Activated CD4-positive, alpha-beta T cell treated with anti-CD3 and anti-CD28 coated beads, Interleukin-2, Interleukin-4, amounts not matched to agents 100 ng/mL and 50 ng/mL, durations not matched to agents 16 hours and 8 hours (primary cell): ENCODE measurements at places on chromosomes 13 and 19.

- no peak for DNase-seq
Observed at GRCh38 chr13:51974482-51974881, 36.8 kb downstream of the ATP7B start.

- no peak for DNase-seq
Observed at GRCh38 chr19:31515931-31516330, 166.7 kb upstream of the TSHZ3 start.

- DNase-seq: no peak
Observed at GRCh38 chr19:8459520-8460270, 14.9 kb downstream of the HNRNPM start.

GRCh38 chr19:19849056-19849455, 16.6 kb upstream of the ZNF253 start:
- DNase-seq: no peak

DNA sequence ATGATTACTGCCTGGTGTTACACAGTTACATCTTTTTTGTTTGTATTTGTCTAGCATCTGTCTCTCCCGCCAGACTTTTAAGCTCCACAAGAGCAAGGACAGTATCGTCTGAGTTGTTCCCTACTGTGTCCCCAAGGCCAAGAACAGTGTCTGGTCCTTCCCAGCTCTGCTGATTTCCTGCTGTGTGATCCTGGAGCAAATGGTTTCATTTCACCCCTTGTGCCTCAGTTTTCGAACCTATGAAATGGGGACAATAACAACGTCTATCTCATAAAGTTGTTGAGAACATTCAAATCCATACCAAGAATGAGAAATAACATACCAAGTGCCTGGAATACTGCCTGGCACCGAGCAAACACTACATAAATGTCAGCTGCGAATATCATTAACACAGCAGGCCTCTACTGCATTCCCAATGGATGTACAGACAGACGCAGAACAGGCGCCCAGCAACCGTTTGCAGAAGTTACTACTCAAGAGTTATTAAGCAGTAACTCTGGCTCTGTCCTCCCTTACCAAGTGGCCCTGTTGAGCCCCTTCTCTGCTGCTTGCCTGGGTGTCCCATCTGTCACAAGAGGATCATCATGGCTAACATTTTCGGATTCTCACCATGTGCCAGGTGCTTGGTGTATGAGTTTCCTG, 11.4 kb downstream of the XRCC1 start:
- DNase-seq: no peak

- no peak for DNase-seq
Observed at GRCh38 chr19:39696387-39696786, 7.9 kb upstream of the LGALS14 start.

GRCh38 chr13:23777575-23777870, 111.7 kb downstream of the MIPEP start:
- DNase-seq: no peak

- DNase-seq: no peak
Observed at GRCh38 chr13:101382086-101382485, 34.2 kb downstream of the NALCN start.

DNA sequence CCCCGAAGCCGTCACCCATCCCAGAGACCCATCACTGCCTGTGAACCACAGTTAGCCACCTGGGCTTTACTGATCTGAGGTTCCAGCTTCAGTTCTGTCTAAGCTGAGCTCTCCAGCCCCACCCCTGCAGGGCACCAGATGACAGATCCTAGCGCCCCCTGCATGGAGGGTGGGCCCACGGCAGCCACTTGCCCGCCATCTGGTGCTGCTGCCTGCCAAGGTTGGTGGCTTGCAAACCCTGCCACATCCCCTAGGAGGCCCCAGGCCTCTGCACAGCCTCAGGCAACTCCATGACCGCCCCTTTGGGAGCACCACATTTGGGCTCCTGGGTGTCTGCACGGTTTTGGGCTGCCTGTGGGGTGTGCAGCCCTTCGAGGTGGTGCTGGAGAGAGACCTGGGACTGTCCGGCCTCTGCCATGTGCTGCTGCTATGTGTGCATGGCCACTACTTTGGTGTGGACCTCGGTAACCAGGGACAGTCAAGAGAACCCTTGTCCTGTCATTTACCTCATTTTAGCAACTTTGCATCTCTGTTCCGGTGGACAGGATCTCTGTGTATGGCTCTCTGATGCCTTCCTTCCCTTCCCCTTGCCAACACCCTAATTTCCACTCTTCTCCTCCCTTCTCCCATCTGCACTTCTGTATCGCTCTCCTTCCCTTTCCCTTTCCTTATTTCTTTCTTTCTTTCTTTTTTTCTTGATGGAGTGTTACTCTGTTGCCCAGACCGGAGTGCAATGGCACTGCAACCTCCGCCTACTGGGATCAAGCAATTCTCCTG, 17.4 kb upstream of the SDHAF1 start:
- DNase-seq: peak; percentile 31

DNA sequence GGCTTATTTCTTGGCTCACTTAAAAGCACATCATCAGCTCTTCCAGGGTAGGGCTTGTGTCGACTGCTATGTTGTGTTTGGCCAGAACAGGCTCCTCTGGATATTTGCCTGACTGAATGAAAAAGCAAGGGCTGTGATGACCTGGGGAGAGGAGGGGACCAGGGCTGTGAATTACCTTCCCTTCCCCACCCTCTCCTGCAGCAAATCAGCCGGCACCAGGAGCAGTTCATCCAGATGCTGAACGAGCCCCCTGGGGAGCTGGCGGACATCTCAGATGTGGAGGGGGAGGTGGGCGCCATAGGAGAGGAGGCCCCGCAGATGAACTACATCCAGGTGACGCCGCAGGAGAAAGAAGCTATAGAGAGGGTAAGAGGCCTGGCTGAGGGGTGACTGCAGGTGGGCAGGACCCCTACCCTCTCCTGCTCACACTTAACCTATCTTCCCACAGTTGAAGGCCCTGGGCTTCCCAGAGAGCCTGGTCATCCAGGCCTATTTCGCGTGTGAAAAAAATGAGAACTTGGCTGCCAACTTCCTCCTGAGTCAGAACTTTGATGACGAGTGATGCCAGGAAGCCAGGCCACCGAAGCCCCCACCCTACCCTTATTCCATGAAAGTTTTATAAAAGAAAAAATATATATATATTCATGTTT, 4.4 kb downstream of the GADD45GIP1 start:
- no peak for DNase-seq

DNA sequence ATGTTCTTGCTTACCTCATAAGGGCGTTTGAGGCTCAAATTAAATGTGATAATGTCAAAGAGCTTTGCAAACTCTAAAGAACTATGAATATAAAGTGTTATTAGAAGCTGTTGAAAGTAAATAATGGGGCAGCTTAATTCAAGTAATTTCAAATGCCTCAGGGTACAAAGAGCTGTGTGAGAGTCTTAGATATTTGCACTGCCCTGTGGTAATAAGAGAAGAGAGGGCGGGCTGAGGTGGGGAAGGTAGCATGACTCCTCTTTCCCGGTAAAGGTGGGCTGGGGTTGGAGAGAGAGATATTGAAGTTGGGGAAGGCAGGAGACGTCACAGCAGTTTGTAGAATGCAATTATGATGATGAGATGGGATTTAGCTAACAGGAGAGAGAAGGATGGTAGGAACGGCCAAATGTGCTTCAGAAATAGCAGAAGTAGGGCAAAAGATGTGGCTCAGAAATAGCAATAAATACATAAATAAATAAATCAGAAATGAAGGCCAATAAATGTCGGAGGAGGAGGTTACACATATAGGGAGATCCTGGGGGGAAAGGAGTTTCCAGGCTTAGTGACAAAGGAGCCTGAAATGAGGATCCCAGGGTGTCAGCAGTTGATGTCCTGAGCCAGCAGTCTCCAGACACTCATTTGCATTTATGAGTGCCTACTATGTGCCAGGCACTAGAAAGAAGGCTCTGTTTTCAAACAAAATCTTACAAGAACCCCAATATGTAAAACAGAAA, 35.7 kb upstream of the RCBTB2 start:
- no peak for DNase-seq

GRCh38 chr19:19067276-19068072, 3.7 kb downstream of the SLC25A42 start:
- DNase-seq: no peak

DNA sequence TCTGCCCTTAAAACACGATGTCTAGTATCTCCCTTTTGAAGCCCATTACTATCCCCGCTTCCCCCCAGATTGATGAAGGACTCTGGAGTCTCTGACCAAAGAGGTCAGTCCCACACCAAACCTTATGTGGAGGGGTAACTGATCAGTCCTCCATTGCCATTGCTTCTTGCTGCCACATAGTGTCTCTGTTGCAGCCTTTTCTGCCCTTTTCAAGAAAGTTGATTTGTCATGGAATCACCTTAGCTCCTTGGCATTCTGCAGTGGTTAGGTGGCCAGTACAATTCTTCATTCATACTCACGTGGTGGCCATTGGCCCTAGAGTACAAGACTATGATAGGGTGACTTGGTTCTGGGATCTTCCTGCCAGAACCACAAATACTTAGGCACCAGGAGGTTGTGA, 8.4 kb upstream of the HTR2A start:
- DNase-seq: no peak

GRCh38 chr13:65843314-65843731, 1386.8 kb downstream of the PCDH9 start:
- no peak for DNase-seq

DNA sequence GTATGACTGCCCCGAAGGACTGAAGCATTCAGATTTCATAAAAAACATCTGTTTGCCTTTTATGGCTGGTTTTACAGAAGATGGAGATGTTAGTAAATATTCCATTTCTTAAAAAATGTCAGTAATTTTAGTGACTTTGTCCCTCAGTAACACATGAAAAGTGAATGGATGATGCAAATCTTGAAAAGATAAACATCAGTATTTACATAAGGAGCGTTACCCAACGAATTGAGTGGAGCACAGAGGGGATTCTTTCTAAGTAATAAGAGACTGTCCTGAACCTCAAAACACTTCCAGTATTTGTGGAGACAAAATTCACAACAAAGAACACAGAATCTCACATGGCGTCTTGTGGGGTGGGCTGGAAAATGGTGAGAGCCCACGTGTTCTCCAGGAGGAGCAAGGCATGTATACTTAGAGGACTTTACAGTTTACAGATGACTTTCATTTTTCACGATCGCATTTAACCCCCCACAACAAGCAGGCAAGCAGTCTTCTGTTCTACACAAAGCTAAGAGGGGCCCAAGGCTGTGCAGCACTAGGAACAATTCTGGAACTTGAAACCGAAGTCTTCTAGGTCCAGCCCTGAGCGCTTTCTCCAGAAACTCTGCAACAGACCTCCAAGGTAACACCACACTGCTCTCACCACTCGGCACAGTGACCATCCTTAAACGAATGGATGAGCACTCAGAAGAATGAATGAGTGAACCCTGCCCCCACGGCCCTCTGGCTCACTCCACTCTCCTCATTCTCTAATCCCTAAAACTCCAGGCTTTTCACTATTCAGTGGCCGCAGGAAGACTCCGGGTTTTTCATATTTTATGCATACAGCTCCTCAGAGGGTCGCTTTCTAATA, 709.8 kb downstream of the UQCRFS1 start:
- DNase-seq: no peak

DNA sequence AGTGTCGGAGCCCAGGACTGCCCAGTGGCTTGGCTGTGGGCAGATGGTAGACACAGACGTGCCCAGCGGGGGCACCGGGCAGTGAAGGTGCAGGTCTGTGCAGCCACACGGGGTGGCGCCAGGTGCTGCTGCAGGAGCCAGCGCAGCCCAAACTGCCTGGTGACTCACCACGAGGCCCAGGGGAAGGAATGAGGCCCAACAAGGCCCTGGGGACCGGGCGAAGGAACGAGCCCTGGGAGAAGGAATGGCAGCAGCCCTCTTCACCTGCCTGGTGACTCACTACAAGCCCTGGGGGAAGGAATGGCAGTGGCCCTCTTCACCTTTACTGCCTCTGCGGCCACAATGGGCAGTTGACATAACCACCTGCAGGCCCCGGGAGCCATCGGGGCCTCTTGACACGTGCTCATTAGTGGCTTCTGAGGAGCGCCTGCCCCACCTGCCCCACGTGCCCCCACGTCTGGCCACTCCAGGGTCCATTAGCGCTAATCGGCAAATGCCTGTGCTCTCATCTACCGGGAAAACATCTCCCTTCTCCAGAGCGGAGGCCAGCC, 9.3 kb downstream of the MED16 start:
- DNase-seq: no peak

- no peak for DNase-seq
Observed at GRCh38 chr13:77637588-77637987, 59.9 kb upstream of the SLAIN1 start.

GRCh38 chr13:27826379-27827353, 34.4 kb downstream of the GSX1 start:
- peak; percentile 73 for DNase-seq

- no peak for DNase-seq
Observed at GRCh38 chr19:43690890-43691289, 20.9 kb upstream of the PLAUR start.

- DNase-seq: peak; percentile 72
Observed at GRCh38 chr13:110138010-110138699, 168.8 kb downstream of the COL4A1 start.

- DNase-seq: no peak
Observed at GRCh38 chr19:18657590-18658365, 20.9 kb downstream of the KLHL26 start.

DNA sequence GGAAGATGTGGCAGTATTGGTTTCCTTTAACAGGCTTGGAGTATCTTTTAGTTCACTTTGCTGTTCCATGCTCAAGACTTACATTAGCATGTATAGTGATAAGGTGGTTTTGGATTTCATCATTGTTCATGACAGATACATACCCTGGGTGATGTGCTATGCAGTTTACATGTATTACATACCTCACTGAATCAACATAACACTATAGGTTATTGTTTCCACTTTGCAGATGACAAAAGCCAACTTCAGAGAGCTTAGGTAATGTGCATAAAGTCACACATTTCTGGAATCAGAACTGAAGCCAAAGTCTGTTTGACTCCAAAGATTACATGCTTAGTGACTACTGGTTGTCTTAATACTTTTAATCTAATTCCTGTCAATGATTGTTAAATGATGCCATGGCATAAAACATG, 7.1 kb downstream of the COMMD6 start:
- DNase-seq: no peak

- no peak for DNase-seq
Observed at GRCh38 chr13:109963960-109964563, 177.7 kb upstream of the IRS2 start.

GRCh38 chr13:37342205-37342604, 236.7 kb upstream of the CSNK1A1L start:
- DNase-seq: no peak

GRCh38 chr19:29680447-29680846, 15.2 kb downstream of the PLEKHF1 start:
- peak; percentile 92 for DNase-seq

DNA sequence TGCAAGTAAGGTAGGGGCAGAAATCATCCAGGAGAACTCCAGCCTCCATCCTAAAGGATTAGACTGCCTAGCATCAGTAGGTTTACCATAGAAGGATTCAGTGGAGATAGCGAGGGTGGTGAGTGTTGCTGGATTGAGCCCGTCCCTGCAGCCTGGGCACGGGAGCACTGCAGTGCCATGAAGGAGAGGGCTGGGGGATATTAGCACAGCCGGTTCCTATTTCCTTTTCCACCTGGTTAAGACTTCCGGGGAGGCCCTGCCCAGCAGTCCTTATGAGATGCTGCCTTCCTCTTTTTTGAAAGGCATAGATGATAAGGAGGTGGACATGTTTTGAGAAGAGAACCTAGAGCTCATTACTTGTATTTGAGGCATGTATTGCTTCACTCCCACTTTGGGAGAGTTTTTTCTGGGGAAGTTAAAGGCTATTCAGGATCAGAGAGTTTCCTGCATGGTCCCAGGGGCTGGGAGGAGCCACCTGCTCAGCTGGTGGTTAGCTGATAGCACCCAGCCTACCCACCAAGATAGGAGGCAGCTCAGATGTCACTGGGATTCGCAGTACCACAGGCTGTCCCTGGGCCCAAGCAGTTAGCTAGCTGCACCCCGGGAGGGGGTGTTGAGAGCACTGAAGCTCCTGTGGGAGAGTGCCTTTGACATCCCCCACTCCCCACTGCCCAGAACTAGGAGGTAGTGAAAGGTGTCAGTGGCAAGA, 17.2 kb downstream of the ACTN4 start:
- no peak for DNase-seq
